ENCODE measurements at places on chromosomes 11 and 22.

DNA sequence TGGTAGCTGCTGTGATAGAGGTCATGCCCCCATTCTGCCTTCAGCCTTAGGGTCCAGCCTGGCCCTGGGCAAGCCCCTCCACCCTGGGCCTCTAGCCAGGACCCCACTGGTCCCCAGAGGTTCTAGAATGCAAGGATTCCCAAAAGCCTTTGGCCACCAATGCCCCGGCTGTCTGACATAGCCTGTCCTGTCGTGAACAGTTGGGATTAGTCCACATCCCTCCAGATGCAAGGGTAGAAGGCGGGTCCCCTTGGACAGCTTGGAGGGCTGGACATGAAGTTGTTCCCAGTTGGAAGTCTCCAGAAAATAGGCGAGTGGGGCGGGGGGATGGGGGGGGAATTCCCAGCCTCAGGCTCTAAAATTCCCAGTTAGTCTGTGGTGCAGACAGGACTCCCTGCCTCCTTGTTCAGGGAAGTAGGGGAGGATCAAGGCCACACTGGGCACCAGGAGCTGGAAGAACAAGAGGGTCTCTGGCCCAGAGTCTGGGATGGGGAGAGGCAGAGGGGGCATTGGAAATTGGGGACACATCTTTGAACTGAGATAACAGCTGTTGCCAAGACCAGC, 5.2 kb upstream of the ADORA2A start:
- no peak for DNase-seq

GRCh38 chr11:20277014-20277413, 86.5 kb upstream of the HTATIP2 start:
- DNase-seq, result no peak

- no peak for DNase-seq
Observed at GRCh38 chr11:26219183-26220117, 112.5 kb upstream of the ANO3 start.

GRCh38 chr22:43088627-43088983, 586 bp downstream of the TTLL1 start:
- no peak for DNase-seq

DNA sequence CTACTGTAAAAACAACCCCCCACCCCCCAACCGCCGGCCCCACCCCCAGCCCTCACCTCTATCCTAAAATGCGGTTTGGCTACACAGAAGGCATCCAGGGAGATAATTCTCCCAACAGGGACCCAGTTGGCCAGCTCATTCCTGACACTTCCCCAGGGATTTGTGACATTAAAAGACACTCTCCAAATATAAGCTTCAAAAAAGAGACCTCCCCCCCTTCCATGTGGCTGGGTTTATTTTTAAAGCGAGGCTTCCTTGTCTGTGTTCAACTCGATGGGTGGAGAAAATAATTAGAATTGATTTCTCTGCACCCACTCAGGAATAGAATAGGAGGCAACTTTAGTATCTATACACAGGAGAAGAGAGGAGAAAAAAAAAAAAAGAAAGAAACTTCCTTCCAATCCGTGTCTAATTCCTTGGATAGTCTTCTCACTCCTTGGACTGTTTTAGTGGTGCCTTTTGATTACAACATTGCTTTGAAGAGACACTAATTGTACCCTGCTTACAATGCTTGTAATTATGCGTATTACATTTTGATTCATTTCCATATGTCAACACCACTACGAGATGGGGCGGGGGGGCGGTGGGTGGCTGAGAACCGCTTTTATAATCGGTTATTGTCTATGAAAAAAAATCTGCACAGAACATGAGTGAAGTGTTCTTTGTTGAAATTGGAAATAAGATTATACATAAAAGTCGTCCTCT, 500.4 kb downstream of the MIAT start:
- DNase-seq, result no peak

- DNase-seq, result no peak
Observed at GRCh38 chr22:43744700-43745410, 67.2 kb downstream of the EFCAB6 start.

GRCh38 chr11:128725630-128726319, 31.9 kb downstream of the FLI1 start:
- no peak for DNase-seq

GRCh38 chr11:11481371-11481770, 128.3 kb upstream of the CSNK2A3 start:
- no peak for DNase-seq

DNA sequence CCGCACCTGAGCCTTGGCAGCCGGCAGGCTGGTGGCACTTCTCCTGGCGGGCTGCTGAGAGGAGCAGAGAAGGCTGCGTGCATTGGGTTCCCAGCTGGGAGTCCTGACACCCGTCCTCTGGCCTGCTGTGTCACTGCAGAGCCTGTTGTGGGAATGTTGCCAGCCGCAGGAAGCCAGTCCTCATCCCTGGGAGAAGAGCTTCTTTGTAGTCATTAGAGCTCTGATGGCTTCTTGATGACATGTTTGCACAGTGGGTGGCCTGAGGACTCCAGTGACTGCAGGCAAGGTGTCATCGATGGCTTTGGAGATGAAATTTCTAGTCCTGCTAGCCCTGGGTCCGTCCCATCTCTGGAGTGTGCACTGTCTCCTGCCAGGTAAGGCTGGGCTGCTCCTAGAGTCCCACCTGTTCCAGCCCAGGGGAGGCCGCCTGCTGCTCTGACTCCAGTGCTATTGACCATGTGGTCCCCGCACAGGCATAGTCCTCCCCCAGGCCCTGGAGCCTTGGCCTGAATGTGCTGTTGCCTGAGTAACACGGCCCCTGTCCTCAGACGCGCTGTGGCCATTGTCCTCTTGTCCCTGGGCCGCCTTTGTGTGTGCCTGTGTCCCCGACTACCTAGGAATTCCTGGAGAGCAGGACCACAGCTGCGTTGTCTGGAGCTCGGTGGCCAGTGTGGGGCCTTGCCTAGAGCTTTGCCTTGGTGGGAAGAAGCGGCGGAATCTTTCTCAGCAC, 129.2 kb downstream of the CACNA1I start:
- no peak for DNase-seq

- DNase-seq, result no peak
Observed at GRCh38 chr11:70737816-70738630, 339.7 kb downstream of the CTTN start.

GRCh38 chr11:134994431-134994830, 582.4 kb upstream of the B3GAT1 start:
- DNase-seq, result no peak

DNA sequence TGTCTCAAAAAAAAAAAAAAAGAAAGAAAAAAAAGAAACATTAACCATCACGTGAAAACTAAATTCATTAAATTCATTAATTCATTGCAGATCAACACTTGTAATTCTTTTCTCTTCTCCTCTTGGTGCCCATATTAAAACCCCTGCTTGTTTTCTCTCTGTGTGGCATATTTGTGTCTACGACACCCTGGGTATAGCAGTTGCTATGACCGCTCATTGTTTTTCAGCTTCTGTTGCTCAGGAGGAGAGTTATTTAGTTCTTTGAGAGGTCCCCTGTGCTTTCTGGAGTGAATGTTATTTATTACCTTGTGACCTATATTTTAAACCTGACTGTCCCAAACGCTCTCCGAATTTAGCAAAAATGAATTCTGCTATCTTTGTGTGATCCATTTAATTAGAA, 62.3 kb upstream of the CLMP start:
- no peak for DNase-seq

DNA sequence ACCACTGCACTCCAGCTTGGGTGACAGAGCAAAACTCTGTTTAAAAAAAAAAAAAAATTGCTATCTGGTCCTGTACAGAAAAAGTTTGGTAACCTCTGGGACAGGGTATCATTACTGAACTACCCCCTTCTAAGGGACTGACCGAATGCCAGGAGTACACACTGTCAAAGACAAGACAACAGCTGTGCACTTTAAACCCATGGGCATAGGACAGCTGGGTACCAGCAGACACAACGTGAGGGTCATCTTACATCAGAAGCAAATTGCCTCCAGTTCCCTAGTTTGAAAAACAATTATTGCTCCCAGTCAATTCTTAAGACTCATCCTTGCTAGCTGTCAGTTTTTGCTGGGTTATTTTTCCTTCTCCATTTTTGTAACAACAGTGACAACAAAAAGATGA, 17.8 kb downstream of the CD59 start:
- DNase-seq, result no peak

- no peak for DNase-seq
Observed at GRCh38 chr11:93840981-93841380, 9.4 kb downstream of the VSTM5 start.

DNA sequence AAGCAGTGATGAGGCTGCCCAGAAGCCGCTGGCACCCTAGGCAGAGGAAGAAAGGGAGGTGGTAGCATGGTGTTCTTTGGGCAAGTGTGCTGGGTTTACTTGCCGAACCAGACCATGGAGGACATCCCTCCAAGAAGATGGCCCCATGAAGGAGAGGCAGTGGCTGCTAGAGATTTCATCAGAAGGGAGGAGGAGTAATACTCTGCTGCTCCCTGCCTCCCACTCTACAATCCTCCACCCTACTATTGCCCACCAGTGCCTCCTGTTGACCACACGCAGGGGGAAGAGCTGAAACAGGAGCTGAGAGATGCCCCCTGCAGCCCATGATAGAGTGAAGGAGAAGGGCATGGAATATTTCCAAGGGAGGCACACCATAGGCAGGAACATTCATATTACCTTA, 51.0 kb upstream of the PRSS23 start:
- DNase-seq, result no peak

DNA sequence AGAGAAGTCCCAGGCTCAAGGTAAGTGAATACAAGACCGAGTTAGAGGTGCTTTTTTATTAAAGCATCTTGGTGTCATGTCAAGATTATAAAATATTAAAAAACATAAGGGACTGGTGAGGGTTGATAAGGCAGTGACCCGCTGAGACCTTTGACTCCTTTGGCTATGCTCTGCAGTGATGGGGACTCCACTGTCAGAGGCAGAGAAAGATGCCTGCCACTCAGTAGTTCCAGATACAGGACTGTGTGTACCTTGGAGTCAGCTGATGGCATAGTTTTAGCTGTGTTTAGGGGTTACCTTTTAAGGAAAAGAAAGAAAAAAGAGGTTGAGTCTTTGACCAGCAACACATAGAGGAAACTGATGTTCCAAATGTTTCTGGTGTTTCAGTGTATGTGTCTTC, 40.8 kb downstream of the SHISA8 start:
- no peak for DNase-seq

DNA sequence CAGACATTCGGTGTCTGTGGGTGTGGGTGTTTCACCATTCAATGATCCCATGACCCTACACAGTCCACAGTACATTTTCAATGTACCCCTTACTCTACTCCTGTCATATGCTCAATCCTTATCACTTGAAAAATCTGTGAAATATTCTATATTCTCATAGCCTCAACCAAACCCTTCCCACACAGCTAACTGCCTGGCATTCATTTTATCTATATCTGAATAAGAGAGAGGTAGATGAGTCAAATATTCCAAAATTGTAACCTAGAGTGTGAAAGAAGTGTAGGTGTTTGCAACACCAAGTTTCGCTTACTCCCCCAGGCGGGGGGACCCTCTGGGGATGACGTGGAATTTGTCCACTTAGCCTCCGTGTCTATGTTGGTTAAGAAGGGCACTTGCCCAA, 354.8 kb downstream of the ETS1 start:
- no peak for DNase-seq

GRCh38 chr11:74602637-74603556, 10.5 kb downstream of the POLD3 start:
- DNase-seq, result no peak

DNA sequence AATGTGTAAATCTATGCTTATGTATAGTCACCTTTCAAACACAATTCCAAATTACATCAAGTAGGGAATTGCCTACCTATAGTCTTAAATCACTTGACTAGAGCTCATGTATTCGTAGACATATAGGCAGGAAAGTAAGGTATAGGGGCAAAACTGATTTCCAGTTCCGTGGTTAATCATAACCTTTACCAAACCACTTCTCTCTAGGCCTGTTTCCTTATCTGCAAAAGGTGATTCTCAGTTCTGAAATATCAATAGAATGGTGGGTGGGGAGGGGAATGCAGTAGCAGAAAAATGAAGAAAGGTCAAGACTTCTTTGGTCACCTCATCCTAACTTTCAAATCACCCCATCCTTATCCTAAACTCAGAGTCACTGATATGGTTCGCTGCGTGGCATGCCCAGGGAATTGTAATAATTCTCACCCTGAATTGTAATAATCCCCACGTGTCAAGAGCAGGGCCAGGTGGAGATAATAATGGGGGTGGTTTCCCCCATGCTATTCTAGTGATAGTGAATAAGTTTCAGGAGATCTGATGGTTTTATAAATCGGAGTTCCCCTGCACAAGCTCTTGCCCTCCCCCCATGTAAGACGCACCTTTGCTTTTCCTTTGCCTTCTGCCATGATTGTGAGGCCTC, 1.9 kb upstream of the ANO5 start:
- no peak for DNase-seq

GRCh38 chr11:130776061-130776419, 140.2 kb downstream of the SNX19 start:
- DNase-seq, result no peak

- DNase-seq, result no peak
Observed at GRCh38 chr22:46047841-46048595, 71.1 kb upstream of the WNT7B start.

DNA sequence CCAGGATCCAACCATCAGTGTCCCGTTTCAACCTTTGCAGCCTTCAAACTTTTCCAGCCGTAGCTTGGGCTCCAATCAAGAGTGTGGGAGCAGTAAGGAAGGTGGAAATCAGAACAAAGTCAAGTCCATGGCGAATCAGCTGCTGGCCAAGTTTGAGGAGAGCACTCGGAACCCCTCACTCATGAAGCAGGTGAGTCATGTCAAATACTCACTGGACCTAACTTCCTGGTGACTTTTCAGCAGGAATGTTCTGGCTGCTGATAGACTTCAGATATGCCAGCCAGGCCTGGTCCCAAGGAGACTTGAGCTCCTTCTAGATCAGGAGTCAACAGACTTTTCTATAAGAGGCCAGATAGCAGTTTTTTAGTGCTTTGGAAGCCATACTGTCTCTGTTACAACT, 129.0 kb downstream of the MICAL2 start:
- DNase-seq, result no peak

- peak; percentile 40 for DNase-seq
Observed at GRCh38 chr11:75577207-75577606, 15.2 kb downstream of the SERPINH1 start.

- DNase-seq, result no peak
Observed at GRCh38 chr11:124198897-124199296, 15.8 kb downstream of the OR10D3 start.

DNA sequence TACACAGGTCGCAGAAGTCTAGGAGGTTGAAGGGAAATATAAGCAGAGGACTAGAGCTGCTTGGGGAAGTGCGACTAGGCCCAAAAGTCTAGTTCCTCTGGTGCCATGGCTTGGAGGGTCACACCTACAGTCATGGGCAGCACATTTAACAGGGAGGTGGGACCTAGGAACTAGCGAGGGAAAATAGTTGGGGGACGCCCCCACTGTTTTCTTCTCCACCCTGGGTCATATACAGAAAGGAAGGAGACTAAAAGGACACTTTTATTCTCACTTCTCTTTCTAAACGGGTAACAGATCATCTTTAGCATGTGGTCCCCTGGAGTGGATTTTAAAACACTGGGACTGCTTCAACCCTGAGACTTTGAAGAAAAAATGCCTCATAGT, 16.6 kb downstream of the APIP start:
- DNase-seq, result no peak

All from stimulated activated CD8-positive, alpha-beta memory T cell treated with anti-CD3 and anti-CD28 coated beads, Interleukin-4, amount 100 ng/mL, for 1 hour (primary cell).